ENCODE measurements at places on chromosomes 4 and X.

DNA sequence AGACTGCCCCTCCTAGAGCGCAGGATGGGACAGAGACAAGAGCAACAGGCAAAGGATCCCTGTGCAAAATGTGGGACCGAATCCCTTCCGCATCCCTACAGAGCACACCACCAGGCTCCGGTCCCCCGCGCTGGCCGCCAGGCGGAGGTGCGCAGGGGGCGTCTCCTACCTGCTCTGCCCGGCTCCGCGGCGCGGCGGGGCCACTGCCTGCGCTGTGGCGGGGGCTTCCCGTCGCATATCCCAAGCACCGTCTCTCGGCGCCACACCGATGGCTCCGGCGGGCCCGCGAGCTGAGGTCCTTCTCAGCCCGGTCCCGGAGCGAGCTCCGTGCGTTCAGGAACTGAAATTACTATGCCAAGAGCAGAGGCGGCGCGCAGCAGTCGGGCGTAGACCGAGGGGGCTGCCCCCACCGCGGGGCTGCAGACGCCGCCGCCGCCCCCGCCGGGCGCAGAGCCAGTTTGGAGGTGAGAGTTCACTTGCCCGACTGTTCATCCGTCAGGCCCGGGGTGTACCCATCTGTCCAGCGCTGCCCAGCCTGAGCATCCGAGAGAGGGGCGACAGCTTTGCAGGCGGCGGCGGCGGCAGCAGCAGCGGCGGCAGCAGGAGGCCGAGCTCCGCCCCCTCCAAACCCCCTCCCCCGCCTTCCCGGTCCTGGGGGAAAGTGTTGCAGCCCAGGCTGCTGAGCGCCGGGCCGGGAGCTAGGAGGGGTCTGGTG lies at the start of gene GPRIN3:
GPRIN3 (minus strand) TSS at position 355 of the 715 bp plus-strand sequence. CDS start 57,690 bp downstream, outside the sequence.
- peak; percentile 67 for DNase-seq

- DNase-seq: no peak
These were observed 62.0 kb downstream of the MBNL3 start for GRCh38 chrX:132426695-132427281.

DNA sequence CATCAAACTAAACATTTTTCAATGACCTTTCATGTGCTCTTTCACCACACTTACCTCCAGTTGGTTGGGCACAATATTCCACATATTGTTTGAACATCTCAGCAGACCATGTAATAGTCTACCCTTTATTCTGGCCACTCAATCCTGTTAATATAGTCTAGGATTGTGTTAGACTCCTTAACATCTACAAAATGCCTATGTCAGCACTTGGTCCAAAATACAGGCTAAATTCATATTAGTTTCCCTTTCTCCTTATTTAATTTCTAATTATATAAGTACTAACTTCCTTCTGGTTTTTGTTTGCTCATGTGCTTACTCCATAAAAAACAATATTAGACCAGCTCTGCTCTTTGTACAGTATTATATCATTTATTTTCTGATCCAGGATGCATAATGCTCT lies 21.1 kb downstream of the MEPE start:
- no peak for DNase-seq

- DNase-seq: no peak
These were observed 353.4 kb downstream of the SPRY1 start for GRCh38 chr4:123750044-123750443.

GRCh38 chr4:8112036-8112576 lies 46.5 kb downstream of the ABLIM2 start:
- no peak for DNase-seq

DNA sequence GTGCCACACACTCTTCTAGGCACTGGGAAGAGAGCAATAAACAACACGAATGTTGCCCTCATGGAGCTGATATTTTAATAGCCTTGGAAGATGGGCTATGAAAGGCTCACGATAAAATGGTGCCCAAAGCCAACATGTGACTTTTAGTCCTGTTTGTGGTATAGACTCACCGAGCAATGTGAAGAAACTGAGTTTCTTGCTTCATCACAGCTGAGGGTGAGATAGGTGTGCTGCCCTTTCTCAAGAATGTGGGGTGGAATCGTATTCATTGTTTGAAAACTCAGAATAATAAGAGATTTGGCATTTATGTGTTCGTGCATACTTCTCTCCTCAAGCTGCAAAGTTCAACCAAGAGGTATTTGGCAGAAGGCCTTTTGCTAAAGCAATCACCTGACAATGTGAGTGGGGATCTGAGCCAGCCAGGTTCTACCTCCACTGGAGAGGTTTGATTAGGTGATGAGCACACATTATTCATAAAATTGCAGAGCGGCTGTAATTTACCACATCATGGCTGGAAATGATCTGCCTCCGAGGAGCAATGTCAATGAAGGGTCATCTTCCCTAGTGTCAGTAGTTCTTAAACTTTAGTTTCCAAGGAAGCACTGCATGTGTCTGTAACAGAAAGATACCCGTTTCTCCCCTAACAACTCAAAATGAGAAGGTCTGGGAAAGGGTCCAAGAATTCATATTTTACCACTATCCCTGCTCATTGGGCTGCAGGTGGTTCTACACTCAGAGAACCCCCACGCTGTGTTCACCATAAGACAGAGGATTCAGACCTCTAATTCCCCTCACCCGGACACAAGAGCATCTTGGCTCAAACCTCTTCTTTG lies 41.9 kb upstream of the CBR4 start:
- no peak for DNase-seq

DNA sequence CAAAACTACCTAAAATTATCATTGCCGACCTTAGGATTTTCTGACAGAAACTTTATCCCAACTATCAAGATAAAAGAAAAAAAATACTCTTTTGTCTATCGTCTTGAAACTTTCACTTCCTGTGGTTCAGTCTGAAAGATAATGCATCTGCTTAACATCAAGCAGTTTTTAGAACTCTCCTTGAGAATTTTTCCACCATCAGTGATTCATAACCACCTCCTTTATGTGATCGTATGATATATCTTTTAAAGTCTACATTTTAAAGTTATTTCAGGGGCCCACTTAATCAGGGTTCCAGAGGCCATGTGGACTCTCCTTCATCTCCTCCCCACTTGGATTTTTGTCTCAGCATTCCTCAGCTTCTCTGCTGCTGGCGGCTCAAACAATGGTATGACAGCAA lies 272.8 kb upstream of the TENM3 start:
- no peak for DNase-seq

DNA sequence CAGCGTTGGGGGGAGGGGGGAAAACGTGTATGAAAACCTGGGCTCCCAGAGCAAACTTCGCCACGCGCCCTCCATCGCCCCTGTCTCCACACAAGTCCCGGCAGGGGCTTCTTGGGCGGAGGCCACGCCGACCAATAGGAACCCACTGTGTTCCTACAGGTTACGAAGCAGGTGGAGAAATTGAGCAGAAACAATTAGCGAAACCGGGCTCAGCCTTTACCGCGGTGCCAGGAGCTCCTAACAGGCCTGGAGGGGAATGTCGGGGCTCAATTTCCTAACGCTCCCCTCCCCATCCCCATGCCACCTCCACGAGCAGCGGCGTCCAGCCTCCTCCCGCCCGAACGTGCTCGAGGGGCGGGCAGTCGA lies 589 bp upstream of the KIT start:
- no peak for DNase-seq

DNA sequence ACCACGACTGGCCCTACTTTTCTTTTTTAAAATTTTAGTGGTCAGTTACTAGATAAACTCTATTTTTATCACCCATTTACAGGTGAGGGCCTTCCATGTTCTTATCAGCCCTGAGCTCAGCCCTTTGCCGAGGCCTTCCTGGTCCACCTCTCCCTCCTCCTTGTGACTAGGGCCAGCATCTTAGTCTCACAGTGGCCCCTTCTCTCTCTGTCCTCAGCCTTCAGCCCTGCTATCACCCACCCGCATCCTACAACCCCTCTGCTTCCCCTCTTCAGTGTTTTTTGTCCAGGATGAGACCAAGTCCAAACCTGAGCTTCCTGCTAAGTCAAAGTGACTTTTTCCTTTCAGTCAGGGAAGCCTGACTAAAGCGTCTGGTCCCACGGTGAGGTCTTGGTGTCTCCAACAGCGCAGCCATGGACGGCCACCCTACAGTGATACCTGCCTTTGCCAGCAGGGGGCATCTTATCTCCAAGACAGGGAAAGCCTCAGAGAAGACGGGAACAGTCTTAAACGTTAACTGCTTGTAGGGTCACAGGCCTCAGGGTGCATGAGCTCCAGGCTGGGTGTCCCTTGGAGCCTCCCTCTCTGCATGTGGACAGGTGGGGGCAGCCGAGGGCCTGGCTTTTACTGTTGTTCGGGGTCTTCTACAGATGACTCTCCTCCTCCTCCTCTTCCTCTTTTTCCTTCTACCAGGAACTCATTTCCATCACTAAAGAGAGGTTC lies 11.7 kb upstream of the GAGE10 start:
- peak; percentile 67 for DNase-seq

- no peak for DNase-seq
These were observed 123.9 kb downstream of the KDR start for GRCh38 chr4:55001538-55001937.

GRCh38 chr4:115187136-115187535 lies 73.7 kb upstream of the NDST4 start:
- DNase-seq: no peak

GRCh38 chr4:36224972-36225903 lies 19.1 kb downstream of the ARAP2 start:
- no peak for DNase-seq

DNA sequence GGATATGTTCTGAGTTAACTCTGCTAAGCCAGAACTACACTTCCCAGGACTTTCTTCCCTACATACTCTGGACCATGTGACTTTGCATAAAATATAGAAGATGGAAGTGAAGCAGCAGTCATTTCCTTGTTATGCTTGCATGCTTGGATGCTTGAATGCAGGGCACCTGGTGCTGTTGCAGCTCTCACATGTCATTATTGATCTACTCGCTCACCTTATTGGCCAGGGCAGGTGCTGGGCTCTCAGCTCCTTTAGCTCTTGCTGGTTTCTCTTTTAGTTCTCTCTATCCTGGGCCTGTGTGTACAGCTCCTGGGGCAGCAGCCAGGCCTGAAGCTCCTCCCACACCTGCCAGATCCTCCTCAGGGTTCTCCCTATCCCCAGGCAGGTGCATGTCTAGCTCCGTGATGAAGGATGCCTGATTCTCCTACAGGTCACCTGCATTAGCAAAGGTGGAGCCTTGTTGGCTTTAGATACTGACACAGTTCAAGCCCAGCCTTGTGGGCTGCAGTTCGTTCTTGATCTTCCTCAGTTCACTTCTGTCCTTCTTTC lies 53.3 kb downstream of the MED28 start:
- DNase-seq: no peak

DNA sequence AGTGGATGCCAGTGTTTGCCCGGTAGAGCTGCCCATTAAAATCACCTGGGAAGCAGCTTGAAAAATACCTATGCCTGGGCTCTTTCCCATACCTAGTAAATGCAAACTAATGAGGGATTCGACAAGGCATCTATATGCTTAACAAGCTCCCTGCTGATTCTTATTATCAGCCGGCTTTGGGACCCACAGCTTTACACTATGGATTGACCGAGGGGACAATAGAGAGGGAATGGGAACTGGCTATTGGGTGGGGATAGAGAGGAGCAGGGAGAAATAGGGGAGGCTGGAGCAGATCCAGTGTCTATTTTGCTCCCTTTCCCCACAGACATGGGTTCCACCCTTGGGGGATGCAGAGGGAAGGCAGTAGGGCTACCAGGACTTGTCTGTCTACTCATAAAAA lies 103.1 kb upstream of the TEX13D start:
- DNase-seq: no peak

DNA sequence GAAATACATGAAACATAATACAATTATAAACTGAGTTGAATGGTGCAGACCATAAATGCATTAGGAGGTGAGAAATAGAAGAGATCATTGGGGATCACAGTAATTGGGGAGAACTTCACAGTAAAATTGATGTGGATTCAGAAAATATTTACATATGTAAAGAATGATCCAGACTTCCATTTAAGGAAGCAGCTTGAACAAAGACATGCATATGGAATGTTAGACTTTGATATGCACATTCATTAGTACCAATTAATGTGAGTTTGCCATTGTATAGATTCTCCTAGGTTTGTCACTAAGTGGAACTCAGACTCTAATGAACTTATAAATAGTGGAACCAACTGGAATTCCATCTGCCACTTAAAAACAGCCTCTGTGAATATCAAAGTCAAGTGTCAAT lies 235.6 kb downstream of the PARM1 start:
- DNase-seq: no peak

GRCh38 chr4:22921936-22922335 lies 229.2 kb downstream of the GBA3 start:
- no peak for DNase-seq

DNA sequence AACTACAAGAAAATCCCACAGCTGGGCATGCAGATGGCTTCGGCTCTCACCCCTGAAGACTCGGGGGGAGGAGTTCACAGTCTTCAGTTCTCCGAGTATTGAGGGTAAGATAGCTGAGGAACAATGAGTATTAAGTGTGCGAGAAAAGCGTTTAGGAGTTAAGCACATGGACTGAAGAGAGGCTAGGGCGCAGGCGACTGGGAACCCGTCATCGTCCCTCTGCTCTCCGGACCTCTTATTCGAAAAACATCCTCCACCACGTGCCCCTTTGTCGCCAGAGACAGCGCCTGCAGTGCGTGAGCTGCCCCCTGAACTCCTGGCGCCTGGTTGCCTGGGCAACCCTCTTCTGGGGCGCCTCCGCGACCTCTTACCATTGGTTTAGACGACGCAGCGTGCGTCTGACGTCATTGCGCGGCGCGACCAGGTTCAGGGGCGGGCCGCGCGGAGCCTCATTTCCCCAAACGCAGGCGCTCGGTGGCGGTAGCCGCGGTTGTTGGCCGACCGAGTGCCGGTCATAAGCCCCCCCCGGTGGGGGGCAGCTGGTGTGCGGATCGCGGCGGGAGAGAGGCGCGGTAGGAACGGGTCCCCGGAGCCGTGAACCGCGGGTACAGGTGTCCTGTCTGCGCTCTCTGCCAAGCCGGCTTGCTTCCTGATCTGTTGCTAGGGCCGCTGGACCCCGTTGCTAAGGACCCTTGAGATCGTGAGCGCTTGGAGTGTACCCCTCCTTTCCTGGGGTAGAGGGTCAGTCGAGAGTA lies at the start of gene PACRGL:
PACRGL (plus strand) TSS at position 452 of the 755 bp plus-strand sequence. CDS start 4,024 bp downstream, outside the sequence.
- DNase-seq: peak; percentile 92

DNA sequence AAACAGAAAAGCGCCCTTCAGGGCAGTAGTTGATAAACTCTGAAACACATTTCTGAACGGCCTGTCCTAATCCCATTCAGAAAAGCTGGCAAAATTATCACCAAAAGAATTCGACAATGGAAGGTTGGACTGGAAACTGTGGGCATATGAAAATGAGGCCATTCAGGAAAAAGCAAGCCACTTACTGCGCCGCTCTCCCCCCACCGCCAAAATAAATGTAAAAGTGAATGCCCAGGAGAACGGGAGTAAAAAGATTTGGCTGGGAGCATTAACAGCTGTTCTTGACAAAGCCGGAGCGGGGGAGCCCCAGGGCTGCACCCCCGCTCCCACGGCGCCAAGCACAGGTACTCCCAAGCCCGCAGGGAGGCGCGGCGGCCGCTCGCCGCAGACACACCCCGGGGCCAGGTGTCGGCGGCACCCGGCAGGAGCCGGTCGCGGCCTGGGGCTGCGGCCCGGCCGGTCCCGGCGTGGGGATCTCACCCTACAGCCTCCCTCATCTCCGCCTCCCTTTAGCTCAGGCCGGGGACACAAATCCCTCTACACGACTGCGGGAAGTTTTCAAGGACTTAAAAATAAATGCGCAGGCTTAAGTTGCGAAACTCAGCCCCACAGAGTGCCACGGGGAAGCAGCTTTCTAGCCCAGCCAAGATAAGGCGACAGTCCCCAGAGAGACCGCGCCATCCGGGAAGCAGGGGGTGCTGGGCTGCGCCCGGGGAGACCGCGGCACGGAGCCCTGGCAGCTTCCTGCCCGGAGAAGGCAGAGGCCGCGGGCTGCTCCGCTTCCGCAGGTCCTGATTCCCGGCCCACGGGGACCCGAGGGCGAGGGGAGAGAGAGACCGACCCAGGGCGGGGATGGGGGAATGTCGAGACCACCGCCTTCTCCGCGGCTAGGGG lies 593 bp downstream of the SH3RF1 start:
- no peak for DNase-seq

Measured in activated CD4-positive, alpha-beta T cell treated with anti-CD3 and anti-CD28 coated beads, Interleukin-2, amount 50 U/mL, for 1 hour (primary cell).